Mammary epithelial cell (primary cell): ENCODE measurements at places on chromosomes 6 and 20.

GRCh38 chr20:63536241-63536977 is 767 bp downstream of the PTK6 start:
- no peak for DNase-seq

DNA sequence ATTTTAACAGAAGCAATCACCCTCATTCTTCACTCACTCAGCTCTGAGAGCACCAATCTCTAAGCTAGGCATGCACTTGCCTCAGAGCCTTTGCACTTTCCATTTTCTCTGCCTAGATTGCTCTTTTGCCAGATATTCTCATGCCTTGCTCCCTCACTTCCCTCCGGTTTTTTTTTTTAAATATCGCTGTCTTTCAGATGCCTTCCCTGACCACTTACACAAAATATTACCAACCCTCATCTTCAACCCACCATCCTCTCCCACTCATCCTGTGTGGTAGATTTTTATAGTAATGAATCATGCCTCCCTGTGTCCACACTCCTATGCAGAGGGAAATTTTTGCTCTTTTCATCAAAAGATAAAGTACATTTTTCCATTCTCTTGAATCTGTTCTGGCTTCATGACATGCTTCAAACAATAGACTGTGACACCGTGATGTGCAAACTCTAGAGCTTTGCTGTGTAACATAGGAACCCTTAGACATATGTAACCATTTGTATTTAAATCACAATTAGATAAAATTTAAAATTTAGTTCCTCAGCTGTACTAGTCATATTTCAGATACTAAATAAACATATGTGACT is 437.1 kb downstream of the UTRN start:
- DNase-seq = no peak

DNA sequence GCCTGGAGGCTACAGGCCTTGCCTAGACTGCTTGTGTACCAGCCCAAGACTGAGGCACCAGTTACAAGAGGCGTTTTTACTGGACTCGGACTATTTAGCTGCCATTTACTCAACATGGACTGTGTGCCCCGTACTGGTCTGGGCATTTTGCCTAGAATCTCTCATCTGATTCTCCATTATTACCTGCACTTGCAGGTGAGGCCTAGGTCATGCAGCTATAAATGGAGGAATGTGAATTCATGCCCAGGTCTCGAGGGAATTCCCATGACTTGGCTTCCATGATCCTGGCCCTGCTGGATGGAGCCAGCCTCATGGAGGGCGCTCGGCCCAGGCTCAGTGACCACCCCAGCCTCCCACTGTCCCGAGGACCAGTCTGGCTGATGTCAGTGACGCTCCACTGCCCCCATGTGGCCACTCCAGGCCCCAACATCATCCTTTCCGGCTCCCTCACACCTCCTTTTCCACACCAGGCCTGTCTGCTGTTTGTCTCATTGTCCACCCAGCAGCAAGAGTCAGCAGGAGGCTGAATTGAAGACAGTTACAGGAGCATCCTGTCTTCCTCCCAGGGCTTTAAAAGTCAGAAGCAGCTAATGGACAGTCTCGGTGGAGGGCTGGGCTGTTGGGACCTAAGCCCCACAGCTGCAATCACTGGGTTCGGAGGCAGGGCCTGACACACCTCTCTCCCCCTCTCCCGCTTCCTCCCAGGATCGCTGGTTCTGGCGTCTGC is 8.7 kb downstream of the MMP24OS start:
- DNase-seq = peak; percentile 50

GRCh38 chr6:14082771-14083170 is 34.8 kb upstream of the CD83 start:
- no peak for DNase-seq
